Ovary (tissue), 10 donors: ENCODE measurements at places on chromosomes 16 and 17.

GRCh38 chr16:74862743-74863244 lies 88.2 kb upstream of the FA2H start:
- no peak for DNase-seq

DNA sequence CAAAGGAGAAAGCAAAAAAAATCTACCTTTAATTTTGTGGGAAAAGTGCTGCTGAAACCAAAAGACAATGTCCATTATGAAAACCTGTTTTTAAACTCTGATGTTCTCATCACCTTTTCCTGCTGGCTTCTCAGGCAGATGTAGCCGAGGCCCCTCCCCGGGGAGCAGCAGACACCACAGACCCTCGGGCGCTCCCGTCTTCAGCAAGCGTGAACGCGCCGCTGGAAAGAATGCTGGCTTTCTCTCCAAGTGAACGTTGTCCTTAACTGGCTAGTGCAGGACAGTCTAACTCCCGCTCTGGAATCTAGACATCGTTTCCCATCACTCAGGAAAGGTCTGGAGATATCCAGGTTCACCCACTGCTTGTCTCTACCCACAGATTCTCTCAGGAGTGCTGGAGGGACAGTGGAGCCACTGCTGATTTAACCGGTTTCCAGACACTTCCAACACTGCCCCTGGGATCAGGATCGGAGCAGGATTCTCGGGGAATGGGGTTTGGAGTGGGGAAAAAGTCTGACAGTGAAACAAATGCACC lies 211.2 kb downstream of the RBFOX3 start:
- DNase-seq = no peak

DNA sequence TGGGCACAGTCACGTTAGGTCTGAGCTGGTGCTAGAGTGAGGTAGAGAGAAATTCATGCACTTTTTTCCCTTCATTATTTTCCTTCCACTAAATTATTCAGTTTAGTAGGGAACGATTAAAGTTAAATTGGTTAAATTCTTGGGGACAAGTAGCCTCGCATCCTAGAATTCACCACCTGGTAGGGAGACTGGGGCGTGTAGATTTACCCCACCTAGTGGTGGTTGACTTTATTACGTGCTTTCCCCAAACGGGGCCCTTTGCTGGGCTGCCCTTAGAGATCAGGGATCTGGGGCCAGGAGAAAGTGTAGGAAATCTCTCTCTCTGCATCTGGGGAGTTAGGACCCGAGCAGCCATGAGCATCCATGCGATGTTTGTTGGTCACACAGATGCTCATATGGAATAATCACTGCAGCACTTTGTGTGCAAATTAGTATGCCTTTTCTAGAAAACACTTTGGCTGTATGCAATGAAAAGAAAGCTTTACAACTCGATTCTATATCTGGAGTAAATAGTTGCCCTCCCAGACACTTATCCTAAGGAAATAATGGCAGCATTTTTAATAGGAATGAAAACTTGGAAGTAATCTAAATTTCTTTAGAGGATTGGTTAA lies 107.0 kb downstream of the PLCG2 start:
- DNase-seq = no peak

- DNase-seq = no peak
Observed at GRCh38 chr16:21033704-21034103, 116.9 kb downstream of the DNAH3 start.

GRCh38 chr17:48843187-48843900 lies 12.5 kb downstream of the CALCOCO2 start:
- no peak for DNase-seq

- DNase-seq = no peak
Observed at GRCh38 chr17:7173687-7174602, 5.2 kb downstream of the ASGR1 start.

- DNase-seq = no peak
Observed at GRCh38 chr16:165539-166374, at the start of gene HBM. TSS of gene HBM (plus strand) at chr16:165978. CDS start at chr16:165998, 20 bp downstream.

DNA sequence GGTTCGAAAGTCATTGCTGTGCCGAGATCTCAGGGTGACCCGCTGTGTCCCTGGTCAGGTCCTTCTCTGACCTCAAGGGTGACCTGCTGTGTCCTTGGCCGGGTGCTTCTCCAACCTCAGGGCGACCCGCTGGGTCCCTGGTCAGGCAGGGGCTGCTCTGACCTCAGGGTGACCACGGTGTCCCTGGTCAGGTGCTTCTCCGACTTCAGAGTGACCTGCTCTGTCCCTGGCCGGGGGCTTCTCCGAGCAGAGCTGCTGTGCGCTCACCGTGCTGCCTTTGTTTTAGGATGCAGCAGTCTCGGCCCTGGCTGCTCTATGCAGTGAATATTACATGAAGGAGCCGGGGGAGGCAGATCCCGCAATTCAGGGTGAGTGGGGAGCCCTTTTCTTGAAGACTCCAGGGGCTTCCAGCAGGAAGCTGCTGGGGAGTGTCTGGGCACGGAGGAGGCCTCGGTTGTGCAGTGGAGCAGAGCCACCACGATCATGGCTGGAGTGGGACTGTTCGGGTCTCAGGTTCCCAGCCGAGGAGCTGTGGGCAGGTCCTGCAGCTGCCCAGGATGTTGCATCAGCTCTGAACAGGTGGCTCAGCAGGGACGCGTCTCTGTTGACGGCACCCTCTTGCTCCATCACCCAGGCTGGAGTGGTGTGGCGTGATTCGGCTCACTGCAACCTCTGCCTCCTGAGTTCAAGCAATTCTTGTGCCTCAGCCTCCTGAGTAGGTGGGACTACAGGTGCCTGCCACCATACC lies 83.7 kb upstream of the ZNF750 start:
- DNase-seq = no peak

GRCh38 chr16:11117576-11118211 lies 138.3 kb downstream of the SOCS1 start:
- no peak for DNase-seq

DNA sequence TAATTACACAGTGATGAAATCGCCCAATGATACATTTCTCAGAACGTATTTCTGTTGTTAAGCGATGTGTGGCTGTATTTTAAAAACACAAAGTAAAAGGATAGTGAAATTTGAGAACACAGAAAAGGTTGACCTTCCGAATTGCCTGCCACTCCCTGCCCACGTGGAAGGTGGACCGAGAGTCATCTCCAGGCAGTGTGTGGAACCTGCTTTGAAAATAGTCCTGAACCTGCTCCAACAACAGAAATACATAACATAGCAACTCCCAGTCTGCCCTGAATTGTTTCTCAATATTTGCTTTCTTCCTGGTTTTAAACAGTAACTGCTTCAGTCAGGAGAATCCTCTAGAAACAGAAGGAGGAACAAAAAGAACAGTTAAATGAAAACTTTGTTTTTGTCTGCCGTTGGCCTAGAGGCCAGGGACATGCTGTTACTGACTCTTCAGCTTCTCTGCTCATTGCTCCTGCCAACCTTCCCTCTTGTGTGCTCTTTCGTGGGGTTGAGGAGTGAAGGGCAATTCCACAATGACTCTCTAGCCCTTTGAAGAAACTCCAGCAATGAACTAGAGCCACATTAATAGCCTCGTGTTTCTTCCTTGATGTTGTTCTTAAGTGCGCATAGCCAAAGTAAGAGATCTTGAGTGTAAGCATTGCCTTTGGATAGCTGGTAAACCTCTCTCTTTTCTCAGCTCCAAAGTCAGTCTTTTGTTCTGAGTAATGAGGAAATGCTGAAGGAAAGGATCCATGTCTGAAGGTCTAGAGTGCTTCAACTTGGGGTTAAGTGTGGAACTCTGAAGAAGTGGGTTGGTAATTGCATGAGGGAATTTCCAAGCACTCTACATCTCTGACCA lies 452.5 kb upstream of the CCL2 start:
- no peak for DNase-seq

GRCh38 chr16:70267516-70267915 lies 15.8 kb upstream of the EXOSC6 start:
- no peak for DNase-seq

- DNase-seq = no peak
Observed at GRCh38 chr16:30065943-30066760, 592 bp downstream of the ALDOA start.

- DNase-seq = no peak
Observed at GRCh38 chr17:43983515-43984411, 20.7 kb upstream of the NAGS start.

- DNase-seq = no peak
Observed at GRCh38 chr17:63596856-63597586, 3.7 kb upstream of the TACO1 start.

- DNase-seq = no peak
Observed at GRCh38 chr16:54204756-54205155, 81.8 kb downstream of the IRX3 start.

- DNase-seq = no peak
Observed at GRCh38 chr17:77001487-77001886, 133.3 kb downstream of the MGAT5B start.

DNA sequence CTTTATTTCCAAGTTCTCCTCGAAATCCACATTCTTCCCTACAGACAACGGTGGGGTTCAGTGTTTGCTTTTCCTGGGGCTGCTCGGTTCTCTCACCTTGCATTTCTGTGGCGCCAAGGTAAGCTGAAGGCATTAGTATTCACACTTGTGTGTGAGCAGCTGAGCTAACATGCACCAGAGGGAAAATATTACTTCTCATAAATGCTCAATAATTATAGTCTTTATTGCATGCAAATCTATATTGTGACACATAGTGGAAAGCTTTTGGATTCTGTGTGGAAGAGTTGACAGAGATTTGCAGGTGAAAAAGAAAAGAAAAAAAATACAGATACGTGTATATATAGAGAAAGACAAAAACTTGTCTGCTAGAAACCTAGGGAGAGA lies 411.8 kb downstream of the MAF start:
- no peak for DNase-seq

DNA sequence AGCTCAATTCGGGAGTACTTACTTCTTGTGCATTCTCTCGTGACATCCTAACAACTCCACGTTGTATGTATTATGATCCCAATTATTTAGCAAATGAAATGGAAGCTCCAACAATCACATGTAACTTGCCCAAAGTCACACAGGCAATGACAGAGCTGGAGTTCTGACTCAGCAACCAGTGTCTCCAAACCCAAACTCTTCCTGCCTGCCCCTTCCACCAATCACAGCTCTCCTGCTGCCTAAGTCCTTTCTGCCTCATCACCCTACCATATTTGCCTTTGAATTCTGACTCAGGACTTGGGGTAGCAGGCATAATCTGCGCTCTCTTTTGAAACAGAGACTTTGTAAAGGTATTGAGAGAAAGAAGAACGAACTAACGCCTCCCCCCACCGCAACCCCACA lies 245.2 kb upstream of the MAF start:
- DNase-seq = no peak

- no peak for DNase-seq
Observed at GRCh38 chr16:84281074-84281473, 13.6 kb upstream of the WFDC1 start.

- DNase-seq = no peak
Observed at GRCh38 chr16:47731252-47731651, 270.1 kb downstream of the PHKB start.

DNA sequence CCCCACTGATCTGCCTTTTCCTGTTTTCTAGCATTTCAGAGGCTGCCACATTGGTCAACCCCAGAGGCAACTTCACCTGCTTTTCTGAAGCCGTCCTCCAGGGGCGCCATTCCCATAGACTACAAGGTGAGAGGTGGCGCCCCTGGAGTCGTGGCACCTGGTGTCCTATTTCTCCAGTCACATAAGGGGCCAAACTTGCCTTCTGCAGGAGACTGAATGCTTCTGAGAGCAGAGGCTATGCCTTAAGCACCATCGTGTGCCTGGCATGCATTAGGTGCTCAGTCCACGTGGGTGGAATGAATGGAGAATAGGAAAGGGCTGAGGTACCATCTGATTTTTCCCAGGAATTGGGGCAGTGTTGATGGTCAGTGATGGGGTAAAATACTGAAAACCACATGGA lies 164.8 kb downstream of the HAPSTR1 start:
- no peak for DNase-seq

GRCh38 chr16:49377196-49377755 lies 3.7 kb downstream of the C16orf78 start:
- DNase-seq = no peak

DNA sequence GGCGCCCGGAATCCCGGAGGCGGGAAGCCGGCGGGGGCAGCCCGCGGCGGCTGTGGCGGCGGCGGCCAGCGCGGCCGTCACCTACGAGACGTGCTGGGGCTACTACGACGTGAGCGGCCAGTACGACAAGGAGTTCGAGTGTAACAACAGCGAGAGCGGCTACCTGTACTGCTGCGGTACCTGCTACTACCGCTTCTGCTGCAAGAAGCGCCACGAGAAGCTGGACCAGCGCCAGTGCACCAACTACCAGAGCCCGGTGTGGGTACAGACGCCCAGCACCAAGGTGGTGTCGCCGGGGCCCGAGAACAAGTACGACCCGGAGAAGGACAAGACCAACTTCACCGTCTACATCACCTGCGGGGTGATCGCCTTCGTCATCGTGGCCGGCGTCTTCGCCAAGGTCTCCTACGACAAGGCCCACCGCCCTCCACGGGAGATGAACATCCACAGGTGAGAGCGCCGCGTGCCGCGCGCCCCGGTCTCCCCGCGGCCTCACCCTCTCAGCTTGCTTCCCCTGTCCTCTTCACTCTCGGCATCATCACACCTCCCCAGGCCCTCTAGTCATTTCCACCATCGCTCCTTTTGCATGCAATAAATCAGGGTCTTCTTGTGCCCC lies 706 bp downstream of the SHISA6 start:
- no peak for DNase-seq

GRCh38 chr17:36592316-36592715 lies 637 bp downstream of the DHRS11 start:
- DNase-seq = peak; percentile 53

DNA sequence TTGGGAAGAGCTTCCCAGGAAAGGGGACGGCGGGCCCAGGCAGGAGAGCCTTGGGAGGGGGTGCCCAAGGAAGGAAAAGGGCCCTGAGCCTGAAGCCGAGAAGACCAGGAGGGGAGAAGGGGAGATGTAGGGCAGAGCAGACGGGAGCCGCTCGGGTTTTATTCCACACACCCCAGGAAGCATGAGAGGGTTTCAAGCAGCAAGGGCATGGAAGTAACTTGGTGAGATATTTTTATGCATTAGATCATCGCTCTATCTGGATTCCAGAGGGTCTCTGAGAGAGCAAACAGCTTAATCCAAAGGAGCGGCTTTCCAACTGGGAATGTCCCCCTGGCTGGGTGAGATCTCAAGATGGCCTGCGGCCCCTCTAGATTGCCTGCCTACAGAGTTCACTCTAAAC lies 171.0 kb downstream of the IRX3 start:
- DNase-seq = no peak

DNA sequence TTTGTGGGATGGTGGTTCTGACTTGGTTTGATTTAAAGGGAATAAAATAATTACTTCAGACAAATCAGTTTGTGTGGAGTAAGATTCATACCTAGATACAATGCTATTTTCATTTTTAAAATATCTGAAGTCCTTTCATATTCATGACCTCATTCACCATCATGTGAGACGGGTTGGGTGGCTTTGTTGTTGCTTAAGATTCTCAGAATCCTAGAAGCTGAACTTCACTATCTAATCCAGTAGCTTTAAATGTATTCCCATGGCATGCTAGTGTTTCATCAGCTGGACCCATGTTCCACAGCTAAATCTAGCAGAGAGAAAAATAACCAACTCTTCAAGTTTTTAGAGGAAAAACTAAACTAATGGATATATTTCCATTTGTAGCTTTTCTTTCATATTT lies 2.7 kb upstream of the AMFR start:
- DNase-seq = no peak

GRCh38 chr16:49620158-49620868 lies 235.6 kb downstream of the ZNF423 start:
- peak; percentile 91 for DNase-seq
